CD4-positive, alpha-beta T cell treated with Interleukin-15 for 1 hour (primary cell): ENCODE measurements at places on chromosomes 7 and 10.

GRCh38 chr10:17023386-17024298, 106.0 kb downstream of the CUBN start:
- DNase-seq: peak; percentile 88

DNA sequence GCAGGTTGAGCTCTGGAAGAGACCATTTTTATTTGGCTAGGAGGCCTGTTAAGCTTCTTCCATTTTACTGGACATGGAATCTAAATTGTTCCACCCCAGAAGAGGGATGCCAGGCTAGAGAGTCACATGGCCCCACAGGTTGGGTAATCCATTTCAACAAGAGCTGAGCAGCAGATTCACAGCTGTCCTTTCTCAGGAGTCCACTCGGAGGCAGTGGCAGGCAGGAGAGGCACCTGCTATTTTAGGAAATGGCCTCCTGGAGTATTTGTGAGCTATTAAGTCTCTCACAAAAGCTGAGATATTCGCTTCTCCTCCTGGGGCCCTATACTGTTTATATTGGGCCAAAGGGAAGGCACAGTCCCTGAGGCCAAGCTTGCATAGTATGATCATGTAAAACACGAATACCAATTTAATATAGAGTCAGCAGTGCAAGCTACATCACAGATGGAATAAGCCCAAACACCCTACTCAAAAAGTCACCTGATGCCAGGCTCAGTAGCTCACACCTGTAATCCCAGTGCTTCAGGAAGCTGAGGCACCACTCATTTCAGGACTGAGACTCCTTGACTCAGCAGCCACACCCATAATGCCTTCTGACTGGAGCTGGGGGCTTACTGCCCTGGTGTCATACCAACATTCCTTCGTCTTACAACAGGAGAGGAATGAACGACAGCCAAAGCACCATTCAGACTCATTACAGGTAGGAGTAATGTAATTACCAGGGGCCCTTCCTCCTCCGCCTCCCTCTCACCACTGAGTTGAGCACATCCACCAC, 124.1 kb downstream of the LMBR1 start:
- DNase-seq: no peak

DNA sequence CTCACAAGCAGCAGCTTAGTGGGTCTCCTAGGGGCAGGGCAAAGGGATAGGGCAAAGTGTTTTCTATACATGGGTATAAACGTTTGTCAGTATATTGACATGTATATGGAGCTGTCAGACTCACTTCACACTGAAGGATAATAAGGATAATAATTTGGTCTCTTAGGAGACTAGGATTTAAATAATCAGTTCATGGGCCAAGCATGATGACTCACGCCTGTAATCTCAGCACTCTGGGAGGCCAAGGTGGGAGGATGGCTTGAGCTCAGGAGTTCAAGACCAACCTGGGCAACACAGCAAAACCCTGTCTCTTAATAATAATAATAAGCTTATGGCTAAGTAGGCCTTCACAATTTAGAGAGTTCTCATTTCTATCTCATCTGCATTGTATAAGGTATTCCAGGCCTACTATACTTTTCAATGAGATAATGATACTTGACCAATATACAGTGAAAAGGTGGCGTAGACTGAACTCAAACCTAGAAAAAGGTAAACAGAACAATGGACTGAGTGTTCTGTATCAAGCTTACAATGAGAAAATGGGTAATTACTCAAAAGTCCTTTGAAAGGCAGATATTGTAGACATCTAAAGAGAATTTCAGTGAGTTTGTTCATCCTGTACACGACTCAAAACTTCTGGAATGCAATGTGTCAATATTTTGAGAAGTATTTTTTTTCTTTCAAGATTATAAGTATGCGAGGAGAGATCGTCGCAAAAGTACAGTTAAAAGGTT, 7.0 kb downstream of the GSAP start:
- DNase-seq: no peak

DNA sequence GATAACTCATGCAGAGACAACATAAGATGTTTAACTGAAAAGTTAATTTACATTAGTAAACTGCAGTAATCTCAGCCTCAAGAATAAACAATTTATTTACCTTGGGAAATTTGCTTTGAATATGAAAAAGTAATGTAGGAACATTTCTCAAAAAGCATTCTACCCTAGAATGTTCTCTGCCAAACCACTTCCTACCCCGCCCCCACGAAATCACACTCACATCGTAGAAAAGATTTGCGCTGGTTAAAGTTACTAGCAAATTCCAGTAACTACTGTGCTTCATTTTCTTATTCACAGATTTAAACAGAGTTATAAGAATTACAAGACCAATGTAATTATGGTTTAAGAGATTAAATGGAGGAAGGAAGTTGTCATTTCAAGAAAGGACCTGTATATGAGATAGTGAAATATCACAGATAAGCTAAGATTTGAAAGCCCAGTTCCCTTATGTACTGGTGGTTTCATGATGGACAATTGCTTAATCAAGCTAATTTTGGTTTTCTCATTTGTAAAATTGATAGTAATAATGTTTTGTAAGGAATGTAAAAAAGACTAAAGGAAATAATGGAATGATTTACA, 175.4 kb downstream of the GNAI1 start:
- DNase-seq: no peak

DNA sequence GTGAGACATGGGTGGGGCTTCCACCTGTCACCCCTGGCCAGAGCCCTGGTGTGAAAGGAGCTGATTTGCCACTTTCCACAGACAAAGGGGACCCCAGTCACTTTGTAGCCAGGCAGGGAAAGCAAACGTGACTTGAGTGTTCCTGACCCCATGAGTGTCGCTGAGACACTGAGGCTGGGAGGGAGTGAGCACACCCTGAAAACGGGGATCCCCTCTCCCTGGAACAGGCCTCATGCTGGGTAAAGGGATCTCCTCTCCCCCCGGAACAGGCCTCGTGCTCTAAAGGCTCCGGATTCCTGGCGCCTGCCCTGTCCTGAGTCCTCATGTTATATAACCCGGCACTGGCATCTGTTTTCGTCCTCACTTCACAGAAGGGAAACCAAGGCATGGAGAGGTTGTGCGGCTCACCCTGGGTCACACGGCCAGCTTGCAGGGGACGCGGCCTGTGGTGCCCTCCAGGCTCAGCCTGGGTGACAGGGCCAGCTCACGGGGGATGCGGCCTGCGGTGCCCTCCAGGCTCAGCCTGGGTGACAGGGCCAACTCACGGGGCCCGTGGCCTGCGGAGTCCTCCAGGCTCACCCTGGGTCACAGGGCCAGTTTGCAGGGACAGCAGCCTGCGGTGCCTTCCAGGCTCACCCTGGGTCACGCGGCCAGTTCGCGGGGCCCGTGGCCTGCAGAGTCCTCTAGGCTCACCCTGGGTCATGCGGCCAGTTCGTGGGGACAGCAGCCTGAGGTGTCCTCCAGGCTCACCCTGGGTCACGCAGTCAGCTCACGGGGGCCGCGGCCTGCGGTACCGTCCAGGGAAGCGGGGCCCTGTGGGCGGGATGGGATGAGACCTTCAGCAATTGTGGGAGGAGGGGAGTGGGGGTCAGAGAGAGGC, 104.7 kb downstream of the PDGFA start:
- DNase-seq: no peak

GRCh38 chr7:141979568-141979967, 6.0 kb upstream of the TAS2R38 start:
- no peak for DNase-seq

- no peak for DNase-seq
These were observed 48.1 kb downstream of the WIPF3 start for GRCh38 chr7:29854257-29854938.

DNA sequence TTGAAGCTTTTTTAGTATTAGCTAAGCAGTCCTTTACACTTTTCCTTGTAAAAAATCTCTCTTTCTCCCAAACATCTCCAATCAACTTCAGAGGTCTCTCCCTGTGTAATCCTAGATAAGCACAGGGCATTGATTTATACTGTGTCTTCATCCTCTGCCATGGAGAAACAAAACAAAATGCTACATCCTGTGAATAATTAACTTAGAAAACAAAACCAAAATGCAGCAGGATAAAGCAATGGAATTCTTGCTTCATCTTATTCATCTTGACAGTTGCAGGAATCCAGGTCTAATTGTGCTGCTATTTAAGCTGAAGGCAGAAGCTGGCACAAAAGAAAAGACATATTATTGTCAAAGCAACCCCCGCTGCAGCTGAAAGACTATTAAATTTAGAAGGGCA, 641.5 kb upstream of the SORCS1 start:
- DNase-seq: no peak

DNA sequence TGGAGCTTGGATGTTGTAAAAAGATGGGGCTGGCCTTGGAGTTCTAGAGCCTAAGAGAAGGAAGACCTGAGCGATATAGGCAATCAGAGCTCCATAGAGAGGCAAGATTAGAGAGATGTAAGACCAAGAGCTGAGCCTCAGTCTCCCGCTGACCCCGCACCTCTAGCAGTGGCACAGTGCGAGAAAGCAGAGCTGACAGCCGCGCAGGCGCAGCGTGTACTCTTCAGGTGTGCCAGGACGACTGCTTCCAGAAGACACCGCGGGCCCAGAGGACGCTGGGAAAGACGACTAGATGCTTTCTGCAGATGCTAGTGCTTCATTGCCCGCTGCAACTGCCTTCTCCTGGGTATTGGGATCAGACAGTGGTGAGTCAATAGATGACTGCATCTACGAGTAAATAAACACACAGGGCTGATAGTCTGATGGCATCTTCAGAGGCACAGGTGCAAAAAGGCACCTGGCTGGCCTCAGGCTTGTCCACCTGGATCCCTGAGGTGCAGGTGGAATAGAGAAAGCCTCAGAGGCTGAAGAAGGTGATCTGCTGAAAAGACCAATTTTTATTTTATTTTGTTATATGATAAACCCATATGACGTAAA, 38.1 kb upstream of the CCDC6 start:
- DNase-seq: no peak

DNA sequence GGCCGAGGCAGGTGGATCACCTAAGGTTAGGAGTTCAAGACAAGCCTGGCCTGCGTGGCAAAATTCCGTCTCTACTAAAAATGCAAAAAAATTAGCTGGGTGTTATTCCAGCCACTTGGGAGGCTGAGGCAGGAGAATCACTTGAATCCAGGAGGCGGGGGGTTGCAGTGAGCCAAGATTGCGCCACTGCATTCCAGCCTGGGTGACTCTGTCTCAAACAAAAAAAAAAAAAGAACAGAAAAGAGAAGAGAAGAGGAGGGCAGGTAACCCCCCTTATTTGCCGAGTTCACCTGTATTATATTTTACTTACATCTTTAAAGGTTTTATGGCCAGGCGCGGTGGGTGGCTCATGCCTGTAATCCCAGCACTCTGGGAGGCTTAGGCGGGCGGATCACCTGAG, 91.7 kb downstream of the RNF216 start:
- DNase-seq: no peak

DNA sequence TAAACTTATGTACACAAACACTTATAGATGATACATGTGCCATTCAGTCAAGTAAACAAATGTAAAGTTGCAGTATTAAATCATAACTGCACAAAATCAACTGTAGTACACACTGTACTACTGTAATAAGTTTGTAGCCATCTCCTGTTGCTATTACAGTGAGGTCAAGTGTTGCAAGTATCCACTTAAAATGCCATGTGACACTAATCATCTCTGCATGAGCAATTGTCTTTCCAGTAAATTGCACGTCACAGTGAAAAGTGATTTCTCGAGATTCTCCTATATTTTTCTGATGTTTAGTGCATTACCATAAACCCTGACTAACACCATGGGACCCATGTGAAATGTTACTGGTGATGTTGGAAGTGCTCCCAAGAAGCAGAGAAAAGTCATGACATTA, 293.3 kb upstream of the SP4 start:
- DNase-seq: no peak

DNA sequence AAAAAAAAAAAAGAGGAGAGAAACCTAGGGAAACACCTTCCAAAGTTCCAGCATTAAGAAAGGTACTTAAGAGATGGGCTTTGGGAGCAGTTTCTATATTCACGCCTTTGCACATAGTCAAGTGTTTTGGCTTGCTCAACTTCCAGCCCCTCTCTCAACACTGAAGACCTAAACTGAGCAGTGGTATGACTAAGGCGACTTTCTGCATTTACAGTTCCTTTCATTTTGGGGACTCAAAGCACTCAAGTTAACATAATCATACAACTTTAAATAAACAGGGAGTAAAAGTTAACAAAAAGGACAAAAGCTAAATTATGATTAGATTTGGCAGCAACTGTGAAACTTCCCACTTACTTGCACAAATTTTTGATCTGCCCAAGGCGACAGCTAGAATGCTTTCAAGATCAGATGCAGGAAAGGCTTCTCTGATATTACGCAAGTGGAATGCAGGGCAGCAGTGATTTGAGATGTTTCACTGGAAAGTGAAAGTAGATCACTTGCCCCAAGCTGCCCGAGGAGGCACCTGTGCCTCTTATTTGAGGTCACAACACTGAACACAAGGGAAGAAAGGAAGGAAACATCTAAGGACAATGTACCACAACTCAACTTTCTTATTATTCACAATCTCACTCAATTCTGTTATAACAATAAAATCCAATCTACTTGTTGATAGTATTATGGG, 199.5 kb downstream of the SKAP2 start:
- DNase-seq: peak; percentile 22

DNA sequence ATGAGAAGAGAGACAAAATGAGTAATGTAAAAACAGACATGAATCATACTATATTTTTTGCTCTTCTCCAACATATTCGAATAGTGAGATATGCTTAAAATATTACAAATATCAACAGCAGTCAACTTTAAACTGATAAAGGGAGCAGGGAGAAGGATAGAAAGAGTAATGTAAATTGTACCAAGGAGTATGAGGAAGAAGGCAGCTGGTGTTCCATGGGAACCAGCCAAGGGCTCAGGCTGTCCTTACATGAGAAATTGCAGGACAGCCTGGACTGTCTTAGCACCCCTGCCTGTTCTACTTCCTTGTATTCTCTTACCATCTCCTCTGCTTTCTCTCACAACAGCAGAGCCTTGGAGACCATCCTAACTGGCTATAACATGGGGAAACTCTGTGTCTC, 128.7 kb downstream of the TSPAN12 start:
- no peak for DNase-seq

- peak; percentile 89 for DNase-seq
These were observed 181.2 kb upstream of the ITGB1 start for GRCh38 chr10:33139181-33139646.

- no peak for DNase-seq
These were observed 12.2 kb upstream of the AP5Z1 start for GRCh38 chr7:4763091-4763793.

DNA sequence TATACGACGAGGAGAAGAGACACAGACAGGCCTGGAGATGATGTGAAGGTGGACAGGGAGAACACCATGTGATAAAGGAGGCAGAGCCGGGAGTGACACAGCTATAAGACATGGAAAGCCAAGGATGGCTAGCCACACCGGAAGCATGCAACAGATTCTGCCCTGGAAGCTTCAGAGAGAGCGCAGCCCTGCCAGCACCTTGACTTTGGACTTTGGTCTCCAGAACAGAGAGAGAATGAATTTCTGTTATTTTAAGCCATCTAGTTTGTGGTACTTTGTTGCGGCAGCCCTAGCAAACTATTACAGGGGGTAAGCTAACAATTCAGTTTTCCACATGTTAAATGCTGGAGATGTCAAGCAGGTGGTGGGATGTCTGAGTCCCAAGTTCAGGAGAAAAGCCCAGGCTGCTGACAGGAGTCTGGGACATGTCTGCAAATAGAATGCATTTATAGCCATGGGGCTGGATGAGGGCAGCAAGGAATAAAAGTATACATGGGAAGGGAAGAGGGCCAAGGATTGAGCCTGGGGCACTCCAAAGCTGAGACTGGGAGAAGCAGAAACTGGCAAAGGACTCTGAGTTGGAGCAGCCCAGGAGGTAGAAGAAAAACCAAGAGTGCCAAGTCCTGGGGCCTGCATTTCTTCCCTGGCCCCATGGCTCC, 65.1 kb downstream of the ATXN7L1 start:
- DNase-seq: no peak
